ENCODE measurements at places on chromosomes 3 and 15. TPM values are rescaled to one million over a fixed set of nuclear protein-coding genes. Genes with fewer than 3 reads are reported as not detected.

The GP5 gene
- not detected for polyA plus RNA-seq

The CNTN4 gene
- not detected for polyA plus RNA-seq

The GOLGA6L9 gene
- polyA plus RNA-seq, result 4.4 TPM

The SCAPER gene
- polyA plus RNA-seq, result 5.7 TPM

The ZNF385D gene
- polyA plus RNA-seq, result not detected

DNA sequence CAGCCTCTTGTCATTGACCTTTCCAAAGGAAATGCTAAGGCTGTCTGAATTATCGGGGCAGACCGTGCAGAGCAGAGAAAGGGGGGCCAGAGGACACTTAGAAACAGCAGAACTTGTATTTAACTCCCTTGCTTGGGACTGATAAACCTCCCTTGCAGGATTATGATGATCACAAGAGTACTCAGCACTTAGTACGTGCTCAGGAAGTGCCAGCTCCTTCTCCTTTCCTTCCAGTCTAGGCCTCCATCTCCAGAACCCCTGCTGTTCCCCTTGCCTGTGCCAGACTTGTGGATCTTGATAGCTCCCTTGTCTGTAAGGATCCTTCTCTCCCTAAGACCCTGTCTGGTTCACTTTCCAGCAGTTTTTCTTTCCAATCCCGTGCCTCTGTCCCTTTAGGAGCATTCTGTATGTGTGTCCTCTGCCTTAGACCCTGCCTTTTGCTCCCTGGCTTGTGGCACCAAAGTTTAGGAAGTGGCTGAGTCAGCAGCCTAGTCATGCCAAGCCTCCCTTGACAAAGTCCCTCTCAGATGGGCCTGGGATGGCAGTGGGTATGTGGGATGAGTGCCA lies 747 bp downstream of the SORD start:
- DNase-seq, result peak; percentile 12

- DNase-seq, result no peak
Measured at GRCh38 chr3:197908957-197909701, 40.9 kb upstream of the RPL35A start.

- DNase-seq, result no peak
Measured at GRCh38 chr3:186440891-186441290, 78.9 kb upstream of the DGKG start.

DNA sequence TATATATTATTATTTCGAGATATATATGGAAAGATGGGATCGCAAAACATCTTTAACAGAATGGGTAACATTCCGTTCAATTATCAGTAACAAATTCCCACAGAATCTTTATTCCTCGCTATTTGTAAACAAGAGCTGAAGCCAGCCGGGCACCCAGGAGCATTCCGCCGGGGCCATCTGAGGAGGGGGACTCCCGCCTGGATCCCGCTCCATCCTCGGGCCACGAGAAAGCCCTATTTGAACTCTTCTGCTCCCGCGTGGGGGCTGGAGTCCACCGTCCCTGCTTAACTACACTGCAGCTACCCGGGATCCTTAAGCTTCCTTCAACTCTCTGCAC lies 687 bp downstream of the GPR176 start:
- DNase-seq, result no peak

GRCh38 chr3:32290619-32291018 lies 52.1 kb downstream of the CMTM8 start:
- DNase-seq, result no peak

GRCh38 chr3:138186803-138187295 lies 252 bp upstream of the ARMC8 start:
- peak; percentile 81 for DNase-seq

- DNase-seq, result no peak
Measured at GRCh38 chr3:23239211-23240068, 36.3 kb downstream of the UBE2E2 start.

DNA sequence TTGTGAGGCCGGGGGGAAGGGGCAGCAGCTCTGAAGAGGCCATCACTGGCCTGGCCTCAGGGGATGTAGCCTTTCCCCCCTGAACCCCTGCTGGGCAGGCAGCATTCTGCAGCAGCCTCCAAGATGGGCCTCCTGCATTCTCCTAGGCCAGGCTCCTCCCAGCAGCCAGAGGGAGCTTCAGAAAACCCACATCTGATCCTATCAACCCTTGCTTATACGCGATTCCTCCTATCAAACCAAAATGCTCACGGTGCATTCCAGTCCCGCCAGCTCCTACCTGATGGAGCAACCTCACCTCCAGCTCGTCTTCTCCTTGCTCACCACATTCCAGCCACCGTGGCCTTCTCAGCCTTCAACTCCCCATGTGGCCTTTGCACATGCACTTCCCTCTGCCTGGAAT lies 85.7 kb downstream of the MEGF11 start:
- no peak for DNase-seq

- DNase-seq, result no peak
Measured at GRCh38 chr3:83426300-83426699, 1532.5 kb upstream of the CADM2 start.

DNA sequence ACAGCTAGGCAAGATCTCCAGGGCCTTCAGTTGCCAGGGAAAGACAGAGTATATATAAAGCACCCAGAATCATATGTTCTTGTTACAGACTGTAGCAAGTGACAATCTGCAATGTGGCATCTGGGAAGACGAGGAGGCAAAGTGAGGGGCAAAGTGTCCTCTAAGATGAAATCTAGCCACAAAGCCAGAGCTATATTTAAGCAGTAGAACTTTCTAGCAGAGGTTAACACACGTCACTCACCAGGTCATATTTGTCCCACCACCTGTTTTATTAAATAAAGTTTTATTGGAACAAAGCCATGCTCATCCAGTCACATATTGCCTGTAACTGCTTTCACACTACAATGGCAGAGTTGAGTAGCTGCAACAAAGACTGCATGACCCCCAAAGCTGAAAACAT lies 51.5 kb downstream of the PDZRN3 start:
- no peak for DNase-seq

DNA sequence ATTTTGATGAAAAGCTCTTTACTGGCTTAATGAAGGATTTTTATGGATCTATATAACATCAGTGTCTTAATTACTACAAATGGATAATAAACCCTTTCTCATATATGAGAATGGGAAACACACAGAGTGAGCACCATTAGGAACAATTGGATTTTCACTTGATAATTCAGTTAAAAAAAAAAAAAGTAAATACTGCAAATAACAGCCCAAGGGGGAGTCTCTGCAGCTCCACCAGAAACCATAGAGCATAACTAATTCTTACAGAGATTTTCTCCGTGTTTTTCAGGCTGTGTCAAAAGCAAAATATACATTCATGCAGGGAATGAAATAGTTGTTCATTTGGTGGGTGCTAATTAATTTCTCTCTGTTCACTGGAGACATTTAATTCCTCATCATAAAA lies 125.3 kb downstream of the EBLN2 start:
- DNase-seq, result no peak

DNA sequence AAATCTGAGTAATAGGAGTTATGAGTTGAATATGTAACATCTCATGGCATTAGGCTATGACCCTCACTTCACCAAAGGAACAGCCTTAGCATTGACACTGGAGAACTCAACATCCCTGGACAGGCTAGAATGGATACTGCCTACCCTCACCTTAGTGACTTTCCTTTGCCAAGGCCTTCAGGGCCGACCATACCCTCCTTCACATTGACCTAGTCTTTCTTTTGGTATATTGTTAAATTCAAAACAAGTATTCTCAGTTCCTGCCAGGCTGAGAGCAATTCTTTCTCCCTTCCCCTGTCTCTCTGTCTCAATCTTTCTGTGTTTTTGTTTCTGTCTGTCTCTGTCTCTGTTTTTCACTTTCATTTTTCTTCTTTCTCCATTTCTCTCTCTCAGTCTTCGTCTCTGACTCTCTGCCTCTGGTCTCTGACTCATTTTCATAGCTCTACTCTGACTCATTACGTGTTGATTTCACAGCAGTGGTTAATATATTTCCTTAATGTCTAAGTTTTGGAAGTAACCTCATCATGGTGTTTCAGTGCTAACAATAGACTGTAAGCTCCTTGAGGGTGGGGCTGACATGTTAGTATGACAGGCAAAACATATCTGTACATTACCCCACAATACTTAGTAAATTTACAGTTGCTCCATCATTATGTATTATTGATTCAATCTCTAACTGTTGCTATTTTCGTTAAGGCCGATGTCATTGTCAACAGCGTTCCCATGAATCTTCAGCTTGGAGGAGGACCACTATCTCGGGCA lies 32.5 kb downstream of the PARP15 start:
- peak; percentile 19 for DNase-seq

- no peak for DNase-seq
Measured at GRCh38 chr3:76436894-76437293, 603.0 kb upstream of the ROBO2 start.

GRCh38 chr15:71780115-71780976 lies 30.0 kb upstream of the NR2E3 start:
- peak; percentile 90 for DNase-seq

- no peak for DNase-seq
Measured at GRCh38 chr15:84398763-84399701, 163.5 kb downstream of the GOLGA6L4 start.

- no peak for DNase-seq
Measured at GRCh38 chr3:180283251-180283650, 246.5 kb upstream of the PEX5L start.

DNA sequence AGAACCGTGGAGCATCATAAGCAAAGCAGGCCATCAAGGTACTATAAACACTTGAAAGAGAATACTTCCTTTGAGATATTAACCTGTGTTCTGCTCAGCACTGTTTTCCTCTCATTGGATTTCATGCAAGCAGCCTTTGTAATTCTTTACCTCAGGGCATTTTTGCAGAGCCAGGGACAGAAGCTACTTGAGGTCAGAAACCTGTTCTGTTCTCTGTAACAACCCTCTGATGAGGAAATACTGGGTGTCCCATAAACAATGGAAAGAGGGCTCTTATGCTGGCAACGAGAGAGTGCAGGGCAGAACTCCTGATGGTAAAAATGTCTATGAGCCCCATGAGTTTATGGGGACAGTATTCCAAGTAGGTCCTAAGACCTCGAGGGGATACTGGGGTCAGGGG lies 66.0 kb downstream of the DCLK3 start:
- DNase-seq, result no peak

Data from A549 (cell line).